ENCODE measurements at places on chromosomes 12 and 14.

- DNase-seq: no peak
Observed at GRCh38 chr12:17588968-17589367, 501.0 kb downstream of the RERGL start.

GRCh38 chr14:34222867-34223266 lies 239.2 kb downstream of the SPTSSA start:
- DNase-seq: no peak

DNA sequence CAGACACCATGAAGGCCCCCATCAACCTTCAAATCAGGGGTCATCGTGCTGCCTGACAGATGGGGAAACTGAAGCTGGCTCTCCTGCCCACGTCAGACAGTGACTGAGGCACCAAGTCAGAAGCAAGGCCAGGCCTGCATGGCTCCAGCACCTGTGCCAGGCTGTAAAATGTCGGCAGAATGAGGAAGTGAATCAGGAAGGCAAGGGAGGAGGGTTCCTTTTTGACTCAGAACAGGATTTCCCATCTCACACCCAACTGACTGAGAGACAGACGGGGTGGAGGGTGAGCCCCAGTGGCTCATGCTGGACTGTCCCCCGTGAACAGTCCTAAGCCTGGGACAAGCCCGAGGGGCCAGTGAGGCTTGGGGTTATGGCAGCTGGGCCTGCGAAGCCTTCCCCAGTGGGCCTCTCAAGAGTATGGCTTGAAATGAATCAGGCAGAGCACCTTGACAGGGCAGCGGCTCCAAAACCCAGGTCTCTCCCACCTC lies 20.9 kb downstream of the SYNE3 start:
- DNase-seq: no peak

DNA sequence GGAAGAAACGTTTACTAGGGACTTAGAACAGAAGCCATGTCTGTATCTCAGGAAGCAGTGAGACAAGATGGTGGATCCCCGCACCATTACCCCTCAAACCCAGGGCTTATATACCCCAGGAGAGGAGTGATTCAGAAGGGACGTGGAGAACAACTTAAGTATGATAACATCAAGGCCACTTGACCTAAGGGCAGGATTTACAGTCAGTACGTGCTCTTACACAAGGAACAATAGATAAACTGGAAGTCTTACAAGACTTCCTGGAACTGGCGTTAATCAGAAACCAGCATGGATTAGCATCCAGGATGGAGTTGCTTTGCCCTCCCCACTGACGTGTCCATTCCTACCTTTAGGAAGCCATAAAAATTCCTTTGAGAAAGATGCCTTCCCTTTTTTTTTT lies 8.6 kb upstream of the ETFBKMT start:
- DNase-seq: no peak

DNA sequence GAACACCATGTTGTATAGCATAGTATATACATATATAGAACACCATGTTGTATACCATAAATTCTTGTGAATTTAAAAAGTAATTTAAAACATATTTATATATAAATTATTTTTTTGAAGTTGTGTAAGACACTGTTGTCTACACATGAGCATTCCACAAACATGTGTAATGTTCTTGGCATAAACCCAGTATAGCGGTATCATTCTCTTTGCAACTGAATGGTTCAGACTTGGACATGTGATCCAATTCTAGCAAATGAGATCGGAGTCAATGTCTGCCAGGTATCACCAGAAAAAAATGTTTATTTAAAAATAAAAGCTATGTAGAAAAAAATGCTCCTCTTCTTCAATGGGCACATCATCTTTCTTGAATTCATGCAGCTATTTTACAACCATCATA lies 33.9 kb downstream of the CEP290 start:
- no peak for DNase-seq
